ENCODE measurements at places on chromosomes 7 and 10.

DNA sequence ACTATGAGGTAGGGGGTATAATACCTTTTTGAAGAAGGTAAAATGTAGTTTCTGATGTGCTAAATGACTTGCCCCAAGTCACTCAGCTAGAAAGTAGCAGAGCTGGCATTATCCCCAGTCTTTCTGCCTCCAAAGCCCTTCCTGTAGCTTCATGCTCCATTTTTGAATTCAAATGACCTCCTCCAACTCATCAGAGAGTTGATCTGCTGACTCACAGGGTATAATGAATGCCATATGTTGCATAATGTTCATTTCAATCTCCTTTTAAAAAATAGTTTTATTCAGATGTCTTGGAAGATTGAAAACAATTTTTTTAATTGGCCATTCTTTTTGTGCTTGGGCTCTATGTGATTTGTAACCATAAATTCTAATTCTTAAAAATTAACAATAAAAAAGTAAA lies 272.8 kb upstream of the IMMP2L start:
- no peak overlapping the region for H3K4me3 ChIP-seq
- no peak overlapping the region for H3K27ac ChIP-seq
- no peak for DNase-seq
- peaks cover 13% of the 10 kb centered on the region for H3K36me3 ChIP-seq

DNA sequence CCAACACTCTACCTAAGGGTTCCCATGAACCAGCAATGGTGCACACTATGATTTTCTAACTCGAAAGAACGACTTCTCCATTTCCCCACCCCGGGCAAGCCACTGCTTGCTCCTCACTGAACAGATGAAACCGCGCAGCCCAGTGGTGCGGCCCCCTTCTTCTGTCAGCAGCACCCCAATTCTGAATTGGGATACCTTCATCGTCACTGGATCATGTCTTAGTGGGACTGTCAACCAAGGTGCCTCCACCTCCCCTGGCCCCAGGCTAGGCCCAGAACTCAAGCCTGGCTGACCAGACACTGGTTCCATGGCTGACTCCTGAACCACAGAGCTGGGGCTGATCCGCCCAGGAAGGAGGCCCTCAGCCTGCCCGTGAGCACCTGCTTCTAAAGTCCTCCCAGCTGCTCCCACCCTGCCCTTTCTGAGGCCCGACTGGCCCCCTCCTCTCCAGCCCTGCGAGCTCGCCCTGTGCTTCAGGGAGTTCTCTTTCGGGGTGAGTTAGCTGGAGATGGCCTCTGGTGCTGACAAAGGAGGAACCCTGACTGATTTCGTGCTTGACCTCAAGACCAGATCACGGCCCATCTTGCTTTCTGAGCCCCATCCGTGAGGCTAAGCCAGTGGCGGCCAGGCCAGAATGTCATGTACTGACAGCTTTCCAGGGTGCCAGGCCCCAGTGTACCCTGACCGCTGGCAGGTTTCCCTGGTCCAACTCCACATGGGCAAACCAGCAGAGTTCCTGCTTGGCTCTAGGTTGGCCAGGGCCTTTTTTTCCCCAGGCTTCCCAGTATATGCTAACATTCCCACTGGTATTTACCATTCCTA lies 44.5 kb downstream of the FAM53B start:
- H3K4me3 ChIP-seq: no peak overlapping the region
- peaks cover 11% of the 10 kb centered on the region for H3K4me1 ChIP-seq
- H3K27me3 ChIP-seq: no peaks in the 10 kb centered on the region
- peak overlapping the region; percentile 79 for H3K27ac ChIP-seq
- no peak for DNase-seq

DNA sequence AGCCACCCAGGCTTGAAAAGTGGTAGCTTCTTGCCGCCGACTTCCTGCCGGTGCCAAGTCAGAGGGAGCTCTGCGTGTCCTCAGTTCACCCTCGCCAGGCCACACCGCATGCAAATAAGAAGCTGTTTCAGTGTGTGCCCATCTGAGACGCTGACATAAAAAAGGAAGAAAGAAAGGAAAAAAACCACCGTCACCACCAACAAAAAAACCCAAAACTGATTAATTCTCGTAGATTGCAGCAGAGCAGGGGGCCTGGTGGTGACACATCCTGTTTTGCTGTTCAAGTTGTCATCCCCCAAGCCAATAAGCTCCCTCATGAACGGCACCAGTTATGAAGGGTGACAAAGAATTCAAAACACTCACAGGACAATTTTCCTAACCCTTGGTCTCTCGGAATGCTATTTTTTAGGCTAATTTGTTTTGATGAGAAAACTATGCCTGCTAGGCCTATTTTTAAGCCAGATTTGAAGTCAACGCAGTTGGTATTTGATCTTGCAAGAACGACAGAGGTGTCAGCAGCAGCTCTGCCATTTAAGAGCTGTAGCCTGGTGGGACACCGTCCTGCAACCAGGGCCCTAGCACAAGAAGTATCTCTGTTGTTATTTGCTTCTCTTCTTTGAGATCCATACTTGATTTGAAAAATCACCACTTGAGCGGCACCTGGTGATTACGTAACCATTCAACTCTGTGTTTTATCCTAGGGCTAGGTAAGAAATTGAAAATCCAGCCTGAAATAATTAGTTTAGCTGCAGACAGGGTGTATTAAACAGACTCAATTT lies 145.6 kb downstream of the PFKFB3 start:
- no peaks in the 10 kb centered on the region for H3K4me1 ChIP-seq
- H3K27me3 ChIP-seq: no peaks in the 10 kb centered on the region
- no peak overlapping the region for H3K4me3 ChIP-seq
- DNase-seq: no peak
- H3K27ac ChIP-seq: no peak overlapping the region
- H3K36me3 ChIP-seq: no peaks in the 10 kb centered on the region

GRCh38 chr10:3666525-3667302 lies 118.3 kb downstream of the KLF6 start:
- H3K27ac ChIP-seq: no peak overlapping the region
- H3K36me3 ChIP-seq: no peaks in the 10 kb centered on the region
- DNase-seq: no peak
- peaks cover 22% of the 10 kb centered on the region for H3K4me1 ChIP-seq
- H3K4me3 ChIP-seq: no peak overlapping the region

DNA sequence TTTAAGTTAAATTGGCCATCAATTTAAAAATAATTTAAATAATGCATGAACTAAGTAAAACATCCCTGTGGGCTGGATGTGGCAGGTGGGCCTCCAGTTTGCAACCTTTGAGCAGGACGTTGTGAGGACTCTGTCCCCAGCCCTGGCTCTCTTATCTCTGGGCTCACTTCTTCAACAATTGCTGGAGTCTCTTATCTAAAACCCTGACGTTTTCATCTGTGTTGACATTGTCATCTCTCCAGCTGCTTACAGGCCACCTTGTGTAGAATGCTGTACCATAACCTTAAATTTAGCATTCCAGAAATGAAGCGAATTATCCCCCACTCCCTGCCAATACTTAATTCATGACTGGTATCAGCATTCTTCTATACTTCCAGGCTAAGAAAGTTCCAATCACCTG lies 3.2 kb upstream of the KIF5B start:
- H3K4me1 ChIP-seq: peaks cover 15% of the 10 kb centered on the region
- H3K36me3 ChIP-seq: peaks cover 2% of the 10 kb centered on the region
- no peaks in the 10 kb centered on the region for H3K27me3 ChIP-seq
- no peak for DNase-seq
- H3K27ac ChIP-seq: no peak overlapping the region

DNA sequence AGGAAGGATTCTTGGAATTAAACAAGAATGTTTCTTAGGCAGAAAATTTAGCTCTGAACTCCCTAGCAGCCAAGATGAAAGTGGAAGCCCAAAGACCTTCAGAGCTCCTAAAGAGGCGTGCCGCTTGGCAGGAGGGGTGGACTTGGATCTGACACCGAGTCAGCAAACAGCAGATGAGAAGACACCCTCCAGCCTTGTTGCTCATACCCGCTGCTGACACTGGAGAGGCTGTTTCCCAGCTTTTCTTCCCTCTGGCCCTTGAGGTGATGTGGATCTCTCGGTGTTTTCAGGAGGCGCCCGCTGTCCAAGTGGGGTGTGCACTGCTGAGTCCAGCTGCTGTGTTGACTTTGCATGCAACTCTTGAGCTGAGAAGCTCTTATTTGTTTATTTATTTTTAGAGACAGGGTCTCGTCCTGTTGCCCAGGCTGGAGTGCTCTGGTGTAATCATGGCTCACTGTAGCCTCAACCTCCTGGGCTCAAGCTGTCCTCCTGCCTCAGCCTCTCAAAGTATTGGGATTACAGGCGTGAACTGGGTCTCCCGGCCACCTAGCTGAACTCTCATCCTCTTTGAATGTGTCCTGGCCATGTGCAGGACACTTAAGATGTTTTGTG lies 21.5 kb downstream of the SLC18A2 start:
- no peaks in the 10 kb centered on the region for H3K36me3 ChIP-seq
- H3K4me3 ChIP-seq: no peak overlapping the region
- peaks cover 28% of the 10 kb centered on the region for H3K27me3 ChIP-seq
- DNase-seq: no peak
- peaks cover 30% of the 10 kb centered on the region for H3K4me1 ChIP-seq

GRCh38 chr7:50145226-50145625 lies 52.2 kb upstream of the ZPBP start:
- no peaks in the 10 kb centered on the region for H3K27me3 ChIP-seq
- no peaks in the 10 kb centered on the region for H3K36me3 ChIP-seq
- DNase-seq: no peak
- no peak overlapping the region for H3K4me3 ChIP-seq
- peaks cover 5% of the 10 kb centered on the region for H3K4me1 ChIP-seq

DNA sequence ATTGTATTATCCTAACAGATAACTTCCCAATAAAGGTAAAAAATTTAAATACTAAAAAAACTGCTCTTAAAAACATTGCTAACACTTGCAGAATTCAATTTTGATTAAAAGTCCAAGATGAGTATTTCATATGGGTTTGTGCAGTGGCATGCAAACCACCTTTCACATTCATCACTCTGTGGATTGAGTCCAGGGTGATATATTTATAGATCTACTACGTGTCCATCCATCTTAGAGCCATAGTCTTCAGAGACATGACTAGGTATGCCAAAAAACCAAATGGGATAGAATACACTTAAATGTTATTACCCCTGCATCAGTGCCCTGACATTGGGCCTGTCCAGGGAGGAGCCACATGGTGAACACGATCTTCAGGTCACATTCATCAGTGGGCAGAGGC lies 96.0 kb downstream of the DOCK4 start:
- no peaks in the 10 kb centered on the region for H3K36me3 ChIP-seq
- DNase-seq: no peak
- H3K27me3 ChIP-seq: no peaks in the 10 kb centered on the region
- no peak overlapping the region for H3K4me3 ChIP-seq
- H3K4me1 ChIP-seq: peaks cover 21% of the 10 kb centered on the region

GRCh38 chr7:28732071-28732869 lies 225.9 kb downstream of the TRIL start:
- no peak overlapping the region for H3K4me3 ChIP-seq
- no peak for DNase-seq
- no peaks in the 10 kb centered on the region for H3K36me3 ChIP-seq
- H3K4me1 ChIP-seq: peaks cover 34% of the 10 kb centered on the region
- H3K27me3 ChIP-seq: no peaks in the 10 kb centered on the region

DNA sequence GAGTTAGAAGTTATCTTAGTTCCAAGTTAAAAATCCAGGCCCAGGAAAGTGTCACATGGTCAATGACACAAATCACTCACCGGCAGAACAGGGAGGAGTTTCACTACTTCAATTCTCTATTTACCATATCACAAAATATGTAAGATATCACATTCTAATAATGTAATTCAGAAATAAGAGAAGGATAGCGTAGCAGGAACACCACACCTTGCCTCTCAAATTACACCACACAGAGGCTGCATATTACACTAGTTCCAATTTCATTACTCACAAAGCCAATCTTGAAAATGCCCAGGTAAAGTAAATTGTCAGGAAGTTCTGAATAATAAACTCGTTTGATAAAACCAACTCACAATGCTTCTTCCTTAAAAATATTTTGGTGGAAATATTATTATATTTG lies 169.2 kb downstream of the CTTNBP2 start:
- no peak overlapping the region for H3K4me3 ChIP-seq
- peaks cover 4% of the 10 kb centered on the region for H3K4me1 ChIP-seq
- H3K36me3 ChIP-seq: no peaks in the 10 kb centered on the region
- no peaks in the 10 kb centered on the region for H3K27me3 ChIP-seq
- no peak for DNase-seq
- no peak overlapping the region for H3K27ac ChIP-seq

DNA sequence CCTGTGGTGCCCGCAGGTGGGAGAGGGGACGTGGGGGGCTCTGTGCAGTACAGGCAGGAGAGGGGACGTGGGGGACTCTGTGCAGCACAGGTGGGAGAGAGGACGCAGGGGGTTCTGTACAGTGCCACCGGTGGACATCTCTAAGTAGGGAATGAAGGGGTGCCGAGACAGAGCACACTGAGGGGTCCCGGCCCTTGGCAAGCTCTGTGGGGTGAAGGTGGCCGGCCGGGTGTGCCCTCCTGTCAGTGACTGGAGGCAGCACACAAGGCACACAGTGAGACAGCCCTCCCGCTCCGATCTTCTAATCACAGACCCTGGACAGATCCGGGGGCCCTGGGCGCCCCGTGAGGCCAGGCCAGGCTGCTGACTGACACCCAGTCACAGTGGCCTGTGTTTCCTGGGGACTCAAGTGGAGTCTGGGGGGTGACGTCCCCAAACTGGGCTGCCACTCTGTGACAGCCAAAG lies 11.2 kb downstream of the GPR146 start:
- no peaks in the 10 kb centered on the region for H3K36me3 ChIP-seq
- DNase-seq: no peak
- H3K27ac ChIP-seq: no peak overlapping the region
- H3K4me3 ChIP-seq: no peak overlapping the region

DNA sequence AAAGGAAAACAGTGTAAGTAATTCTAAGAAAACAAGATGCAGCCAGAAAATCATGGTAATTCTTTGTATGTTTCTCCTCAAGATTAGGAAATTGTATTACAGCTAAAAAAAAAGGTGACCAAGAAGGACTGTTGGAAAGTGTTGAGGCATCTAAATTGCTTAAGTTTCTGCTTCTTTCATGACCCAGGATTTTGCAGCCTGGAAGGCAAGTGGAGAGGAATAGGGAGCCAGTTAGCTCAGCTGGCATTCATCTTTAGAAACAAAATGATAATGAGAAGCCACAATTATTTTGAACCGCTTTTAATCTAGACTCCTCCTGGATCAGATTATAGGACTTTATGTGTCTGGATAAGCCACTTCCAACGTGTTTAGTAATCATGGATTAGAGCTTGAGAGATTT lies 56.8 kb upstream of the TMEM229A start:
- no peak for DNase-seq
- H3K36me3 ChIP-seq: peaks cover 6% of the 10 kb centered on the region
- peaks cover 8% of the 10 kb centered on the region for H3K4me1 ChIP-seq
- H3K27me3 ChIP-seq: no peaks in the 10 kb centered on the region

DNA sequence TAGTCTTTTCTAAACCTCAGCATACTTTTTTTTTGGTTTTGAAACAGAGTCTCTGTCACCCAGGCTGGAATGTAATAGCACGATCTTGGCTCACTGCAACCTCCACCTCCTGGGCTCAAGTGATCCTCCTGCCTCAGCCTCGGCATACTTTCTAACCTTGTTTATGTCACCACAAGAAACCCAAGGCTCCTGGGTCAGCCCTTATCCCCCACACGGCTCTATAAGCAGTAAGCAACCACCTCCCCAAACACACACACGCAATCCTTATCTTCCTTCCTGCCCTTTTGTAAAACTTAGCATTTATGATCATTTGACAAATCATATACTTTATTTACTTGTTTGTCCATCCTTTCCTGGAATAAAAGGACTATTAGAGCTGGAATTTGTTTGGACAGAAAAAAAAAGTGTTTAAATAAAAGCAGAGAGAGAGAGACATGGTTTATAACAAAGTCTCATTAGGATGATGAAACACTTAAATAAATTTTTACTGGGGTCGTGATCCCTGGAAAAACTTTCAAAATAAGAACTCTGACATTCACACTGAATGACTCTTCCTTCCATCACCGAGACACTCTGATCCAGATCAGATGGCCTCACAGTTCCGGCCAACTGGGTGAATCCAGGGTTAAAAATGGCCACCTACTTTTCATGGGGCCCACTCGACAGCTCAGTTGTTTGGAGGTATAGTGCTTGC lies 72.7 kb upstream of the PIK3CG start:
- H3K36me3 ChIP-seq: no peaks in the 10 kb centered on the region
- no peak overlapping the region for H3K4me3 ChIP-seq
- DNase-seq: no peak
- H3K27ac ChIP-seq: no peak overlapping the region

Measured in neural crest cell (in vitro differentiated cells).